ENCODE measurements at places on chromosomes 11 and 22. TPM values are rescaled to one million over a fixed set of nuclear protein-coding genes. Genes with fewer than 3 reads are reported as not detected.
A peak's percentile ranks its signal among the peaks of the same experiment; 100 is the strongest.

DNA sequence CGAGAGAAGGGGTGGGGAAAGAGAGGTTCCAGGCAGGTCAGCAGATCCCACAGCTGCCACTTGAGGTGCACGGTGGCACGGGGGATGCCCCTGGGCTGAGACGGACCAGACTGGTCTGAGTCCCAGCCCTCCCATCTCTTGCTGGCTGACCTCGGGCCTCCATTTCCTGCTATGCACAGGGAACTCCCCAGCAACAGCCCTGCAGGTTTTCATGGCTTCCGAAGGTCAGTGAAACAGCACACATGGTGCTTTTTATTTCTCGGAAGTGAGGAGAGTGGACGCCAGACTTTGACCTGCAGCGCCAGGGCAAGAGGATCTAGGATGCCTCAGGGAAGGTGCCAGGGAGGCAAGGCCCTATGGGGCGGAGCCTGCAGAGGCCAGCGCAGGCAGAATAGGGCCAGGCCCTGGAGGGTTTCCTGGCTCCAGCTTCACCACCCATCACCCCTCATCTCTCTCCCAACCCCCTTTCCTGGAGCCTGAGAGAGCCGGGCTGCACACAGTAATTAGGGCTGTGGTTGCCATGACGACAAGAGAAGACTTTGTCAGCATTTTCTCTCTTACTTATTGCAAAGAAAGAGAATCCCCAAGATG is 29.5 kb downstream of the SLC22A12 start:
- no peak for DNase-seq

GRCh38 chr11:60477035-60477445 is 15.5 kb upstream of the MS4A12 start:
- DNase-seq: no peak

DNA sequence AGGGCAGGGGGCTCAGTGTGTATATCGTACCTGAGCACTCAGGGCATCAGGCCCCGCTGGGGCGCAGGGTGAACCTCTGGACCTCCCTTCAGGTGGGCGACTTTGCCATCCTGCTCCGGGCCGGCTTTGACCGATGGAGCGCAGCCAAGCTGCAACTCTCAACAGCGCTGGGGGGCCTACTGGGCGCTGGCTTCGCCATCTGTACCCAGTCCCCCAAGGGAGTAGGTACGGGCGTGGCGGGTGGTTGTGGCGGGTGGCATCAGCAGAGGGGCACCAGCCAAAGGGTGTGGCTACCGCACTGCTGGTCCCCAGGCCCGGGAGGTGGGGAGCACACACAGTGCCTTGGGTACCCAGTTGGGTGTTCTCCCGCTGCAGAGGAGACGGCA is 6.3 kb downstream of the SLC39A13 start:
- DNase-seq: no peak

DNA sequence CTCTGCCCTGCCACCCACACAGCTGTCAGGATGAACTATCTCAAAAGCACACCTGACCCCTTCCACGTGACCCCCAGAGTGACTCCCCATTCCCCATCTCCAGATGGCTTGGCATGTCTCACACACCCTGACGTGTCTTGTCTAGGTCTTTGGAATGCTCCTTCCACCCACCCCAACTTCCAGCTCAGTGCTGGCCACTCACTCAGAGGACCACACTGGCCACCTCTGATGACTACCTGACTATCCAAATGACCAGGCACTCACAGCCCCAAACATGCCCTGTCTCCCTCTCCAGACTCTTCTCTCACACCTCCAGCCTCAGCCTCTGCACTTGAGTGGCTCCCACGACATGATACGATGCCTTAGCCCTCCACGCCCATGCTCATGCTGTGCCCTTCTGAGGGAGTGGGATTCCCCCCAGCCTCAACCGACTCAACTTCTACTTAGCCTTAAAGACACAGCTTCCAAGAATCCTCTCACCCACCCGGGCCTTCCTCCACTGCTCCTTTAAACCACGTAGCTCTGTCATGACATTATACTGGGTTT is 259.4 kb downstream of the BUD13 start:
- no peak for DNase-seq

DNA sequence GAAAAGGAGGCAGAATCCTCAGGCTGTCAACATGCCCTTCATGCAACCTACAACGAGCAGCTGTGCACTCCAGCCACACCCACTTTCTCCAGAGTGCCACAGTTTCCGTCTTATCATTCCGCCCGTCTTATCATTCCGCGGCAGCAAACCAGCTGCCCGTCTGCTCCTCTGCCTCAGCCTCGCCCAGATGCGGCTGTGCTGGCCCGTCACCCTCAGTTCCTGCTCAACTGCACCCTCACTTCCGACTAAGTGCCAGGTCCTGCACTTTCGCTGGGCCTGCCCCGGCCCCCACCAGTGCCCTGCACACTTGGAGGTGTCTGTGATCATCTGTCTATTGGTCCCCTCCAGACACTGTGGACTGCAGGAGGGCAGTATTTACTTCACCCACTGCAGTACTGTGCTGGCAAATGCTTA is 43.7 kb downstream of the MICAL3 start:
- peak; percentile 38 for DNase-seq

DNA sequence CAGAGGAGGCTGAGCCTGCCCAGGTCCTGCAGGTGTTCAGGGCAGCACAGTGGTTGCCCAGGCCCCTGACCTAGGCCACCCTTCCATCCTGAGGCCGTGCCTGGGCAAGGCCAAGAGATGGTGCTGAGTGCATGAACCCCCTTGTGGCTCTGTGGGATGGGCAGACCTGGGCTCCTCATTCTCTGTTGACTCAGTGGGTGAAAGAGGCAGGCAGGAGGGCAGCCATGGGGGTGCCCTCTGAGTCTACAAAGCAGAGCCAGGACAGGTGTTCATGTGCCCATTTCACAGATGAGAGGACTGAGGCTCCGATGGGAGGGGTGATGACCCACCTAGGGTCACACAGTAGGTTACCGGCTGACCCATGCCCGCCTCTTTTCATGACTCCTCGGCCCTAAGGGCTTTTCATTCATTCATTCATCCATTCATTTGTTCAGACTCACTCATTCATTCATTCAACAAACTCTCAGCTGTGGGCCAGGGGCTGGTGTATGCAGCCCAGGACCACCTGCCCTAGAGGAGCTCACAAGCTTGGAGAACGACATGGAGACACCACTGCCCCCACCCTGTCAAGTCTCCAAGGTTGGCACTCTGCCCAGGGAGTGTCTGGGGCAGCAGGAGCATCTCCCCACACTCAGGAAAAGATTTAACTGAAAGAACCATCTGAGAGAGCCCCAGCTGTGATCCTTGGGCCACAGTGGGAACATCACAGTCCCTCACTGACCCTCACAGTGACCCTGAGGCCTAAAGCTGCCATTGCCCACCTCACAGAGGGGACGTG is 40.5 kb downstream of the IGLL5 start:
- DNase-seq: no peak

- DNase-seq: no peak
Measured at GRCh38 chr11:8352876-8353505, 89.3 kb upstream of the LMO1 start.

GRCh38 chr11:199782-200181 is 6.9 kb downstream of the SCGB1C1 start:
- DNase-seq: no peak

GRCh38 chr11:104254347-104254746 is 90.4 kb upstream of the PDGFD start:
- no peak for DNase-seq

DNA sequence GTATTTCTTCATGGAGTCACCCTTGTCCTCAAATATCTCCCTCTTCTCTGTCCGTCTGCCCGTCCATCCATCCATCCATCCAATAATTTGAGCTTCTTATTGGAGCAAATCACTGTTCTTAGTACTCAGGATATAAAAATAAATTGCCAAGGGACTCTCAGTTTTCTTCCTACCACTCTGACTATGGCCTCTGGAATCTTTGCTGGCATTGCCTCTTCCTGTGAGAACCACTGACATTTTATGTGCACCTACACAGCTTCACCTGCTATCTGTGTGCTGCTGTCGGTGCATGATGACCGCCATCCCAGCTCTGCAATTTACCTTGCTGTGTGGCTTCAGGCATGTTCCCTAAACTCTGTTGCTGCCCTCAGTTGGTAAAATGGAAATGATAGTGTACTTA is 37.9 kb downstream of the TEAD1 start:
- no peak for DNase-seq

DNA sequence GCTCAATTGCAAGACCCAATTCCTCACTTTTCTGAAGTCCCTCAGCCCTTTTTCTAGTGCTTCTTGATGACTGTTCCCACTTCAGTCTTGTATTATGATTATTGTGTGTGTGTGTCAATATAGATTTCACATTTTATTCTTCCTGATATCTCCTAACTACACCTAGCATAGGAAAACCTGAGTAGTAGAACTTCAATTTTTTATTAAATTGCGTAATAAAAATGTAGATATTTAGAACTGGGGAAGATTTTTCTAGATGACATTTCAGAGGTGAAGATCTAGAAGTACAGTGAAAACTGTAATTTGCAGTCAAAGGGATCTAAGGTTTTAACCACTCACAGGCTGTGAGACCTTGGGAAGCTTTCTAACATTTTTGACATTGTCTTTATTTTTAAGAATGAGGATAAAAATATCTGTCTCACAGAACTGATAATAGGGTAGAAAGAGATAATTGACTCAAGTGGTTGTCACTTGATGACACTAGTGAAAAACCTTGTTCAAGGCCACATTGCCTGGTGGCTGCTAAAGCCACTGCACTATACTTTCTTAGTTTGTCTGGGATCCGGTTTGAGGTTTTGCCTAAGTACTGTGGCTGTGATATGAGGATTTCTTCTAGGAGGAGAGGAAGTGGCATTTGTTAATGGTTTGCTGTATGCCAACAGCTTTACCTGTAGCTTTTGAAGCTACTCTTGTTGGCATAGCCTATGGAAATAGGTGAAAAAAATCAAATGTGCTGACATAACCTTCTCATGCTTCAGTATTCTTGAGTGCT is 32.2 kb upstream of the SESN3 start:
- no peak for DNase-seq

GRCh38 chr11:119473901-119474681 is 51.1 kb upstream of the THY1 start:
- DNase-seq: no peak

Gene PGA3
- not detected for total RNA-seq

DNA sequence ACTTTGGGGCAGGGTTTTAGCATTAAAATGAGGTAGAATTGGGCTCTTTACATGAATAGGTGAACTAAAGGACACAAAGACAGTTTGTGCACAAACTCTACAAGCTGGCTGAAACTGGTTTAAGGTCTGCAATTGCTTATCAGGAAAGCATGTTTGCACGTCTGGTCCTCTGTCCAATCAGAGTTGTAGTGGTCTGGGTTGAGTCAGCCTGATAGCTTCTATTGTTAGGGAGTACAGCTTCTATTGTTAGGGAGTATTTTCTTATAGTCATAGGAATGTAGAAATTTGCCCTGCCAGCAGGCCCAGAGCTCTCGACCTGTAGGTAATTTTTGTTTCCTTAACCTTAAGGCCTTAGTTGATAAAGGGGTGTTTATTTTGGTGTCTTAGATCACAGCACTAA is 1422.4 kb downstream of the LRRC4C start:
- DNase-seq: no peak

DNA sequence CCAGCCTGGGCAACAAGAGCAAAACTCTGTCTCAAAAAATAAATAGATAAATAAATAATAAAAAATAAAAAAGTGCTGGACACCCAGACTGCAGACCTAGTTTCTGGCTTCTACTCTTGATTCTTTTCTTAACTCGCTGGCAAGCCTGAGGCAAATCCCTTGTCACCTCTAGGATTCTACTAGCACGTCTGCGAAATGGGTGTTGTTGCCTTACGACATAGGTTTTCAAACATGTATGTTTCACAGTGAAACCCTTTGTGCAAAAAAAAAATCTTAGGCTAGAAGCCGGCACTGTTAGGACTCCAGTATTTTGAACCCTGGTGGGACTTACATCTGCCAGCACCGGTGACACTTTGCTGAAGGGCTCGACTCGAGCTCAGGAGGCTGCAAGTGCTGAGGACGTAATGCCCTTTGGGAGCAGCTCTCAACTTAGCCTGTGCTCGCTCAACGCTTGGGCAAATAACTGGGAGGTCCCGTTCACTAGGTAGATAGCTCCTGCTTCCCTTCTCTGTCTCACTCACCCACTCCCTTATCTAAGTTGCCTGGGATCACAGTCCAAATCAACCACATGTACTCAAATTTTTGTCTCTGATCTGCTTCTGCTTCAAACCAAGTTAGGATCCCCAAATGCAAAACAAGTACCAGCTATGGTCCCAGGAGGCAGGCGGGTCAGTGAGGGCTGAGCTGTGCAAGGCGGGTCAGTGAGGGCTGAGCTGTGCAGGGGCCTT is 34.7 kb upstream of the MYH9 start:
- no peak for DNase-seq

- DNase-seq: no peak
Measured at GRCh38 chr22:37619991-37620390, 11.4 kb downstream of the GGA1 start.

Gene CYP2D6
- total RNA-seq: 3.1 TPM

GRCh38 chr11:12728417-12728816 is 54.2 kb downstream of the TEAD1 start:
- no peak for DNase-seq

- DNase-seq: no peak
Measured at GRCh38 chr22:36227396-36227795, 11.9 kb downstream of the APOL2 start.

GRCh38 chr11:21839796-21840195 is 353.1 kb upstream of the ANO5 start:
- DNase-seq: no peak

Gene ART5
- not detected for total RNA-seq

DNA sequence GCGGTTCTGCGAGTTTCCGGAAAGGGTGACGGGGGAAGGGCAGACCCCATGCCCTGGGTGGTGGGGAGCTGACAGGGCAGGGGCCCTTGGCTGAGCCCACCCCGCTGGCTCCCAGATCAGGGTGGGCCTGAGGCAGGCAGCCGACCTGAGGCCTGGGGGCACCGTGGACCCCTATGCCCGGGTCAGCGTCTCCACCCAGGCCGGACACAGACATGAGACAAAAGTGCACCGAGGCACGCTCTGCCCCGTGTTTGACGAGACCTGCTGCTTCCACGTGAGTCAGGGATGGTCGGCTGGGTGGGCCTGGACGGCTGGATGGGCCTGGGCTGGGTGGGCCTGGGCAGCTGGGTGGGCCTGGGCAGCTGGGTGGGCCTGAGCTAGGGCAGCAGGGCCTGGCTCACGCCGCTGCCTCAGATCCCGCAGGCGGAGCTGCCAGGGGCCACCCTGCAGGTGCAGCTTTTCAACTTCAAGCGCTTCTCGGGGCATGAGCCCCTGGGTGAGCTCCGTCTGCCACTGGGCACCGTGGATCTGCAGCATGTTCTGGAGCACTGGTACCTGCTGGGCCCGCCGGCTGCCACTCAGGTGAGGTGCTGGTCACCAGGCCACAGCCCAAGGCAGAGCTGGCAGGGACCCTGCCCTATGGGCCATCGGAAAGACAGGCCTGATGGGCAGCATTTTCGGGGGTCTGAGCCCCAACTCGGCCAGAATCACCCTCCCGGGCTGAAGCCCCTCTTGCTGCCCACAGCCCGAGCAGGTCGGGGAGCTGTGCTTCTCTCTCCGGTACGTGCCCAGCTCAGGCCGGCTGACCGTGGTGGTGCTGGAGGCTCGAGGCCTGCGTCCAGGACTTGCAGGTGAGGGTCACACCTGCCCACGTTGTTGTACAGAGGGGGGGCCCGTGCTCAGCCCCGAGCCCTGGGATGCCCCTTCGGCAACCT is 1.5 kb downstream of the SYT8 start:
- peak; percentile 23 for DNase-seq

- no peak for DNase-seq
Measured at GRCh38 chr11:36945384-36945783, 347.3 kb upstream of the RAG2 start.

GRCh38 chr11:18056561-18057181 is 10.6 kb upstream of the TPH1 start:
- DNase-seq: no peak

Gene MYRF
- 0.67 TPM for total RNA-seq

Gene FIBIN
- not detected for total RNA-seq

GRCh38 chr11:32893343-32894148 is 935 bp downstream of the QSER1 start:
- peak; percentile 75 for DNase-seq

Data from CD8-positive, alpha-beta T cell (primary cell).